ENCODE measurements at places on chromosomes 7 and 10. TPM values are rescaled to one million over a fixed set of nuclear protein-coding genes. Genes with fewer than 3 reads are reported as not detected.

The CTNNA3 gene
- total RNA-seq, result under 0.01 TPM

The C10orf62 gene
- total RNA-seq, result not detected

DNA sequence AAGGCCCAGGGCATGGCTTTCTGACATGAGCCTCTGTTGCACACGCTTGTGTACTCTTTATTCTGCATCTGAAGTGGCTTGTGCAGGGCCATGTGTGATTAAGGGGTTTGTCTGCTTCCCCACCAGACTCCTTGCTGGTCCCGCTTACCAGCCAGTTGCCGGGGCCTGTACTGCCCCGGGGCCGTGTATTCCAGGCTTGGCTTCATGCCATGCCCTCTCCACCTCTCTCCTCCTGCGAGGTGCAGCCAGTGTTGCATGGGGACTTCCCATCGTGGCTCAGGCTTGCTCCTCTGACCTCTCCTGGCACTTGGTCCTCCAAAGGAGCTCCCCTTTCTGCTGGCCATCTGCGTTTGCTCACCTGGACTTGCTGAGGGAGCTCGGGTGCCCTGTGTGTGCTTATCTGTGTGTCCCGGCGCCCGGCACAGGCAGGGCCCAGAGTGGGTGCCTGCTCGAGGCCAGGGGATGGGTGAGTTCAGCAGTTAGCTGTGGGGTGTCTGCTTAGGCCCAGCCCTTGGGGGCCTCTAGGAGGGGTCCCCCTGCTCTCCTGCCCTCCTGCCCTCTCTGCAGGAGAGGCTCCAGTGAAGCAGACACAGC lies 11.0 kb upstream of the C10orf143 start:
- DNase-seq, result no peak

DNA sequence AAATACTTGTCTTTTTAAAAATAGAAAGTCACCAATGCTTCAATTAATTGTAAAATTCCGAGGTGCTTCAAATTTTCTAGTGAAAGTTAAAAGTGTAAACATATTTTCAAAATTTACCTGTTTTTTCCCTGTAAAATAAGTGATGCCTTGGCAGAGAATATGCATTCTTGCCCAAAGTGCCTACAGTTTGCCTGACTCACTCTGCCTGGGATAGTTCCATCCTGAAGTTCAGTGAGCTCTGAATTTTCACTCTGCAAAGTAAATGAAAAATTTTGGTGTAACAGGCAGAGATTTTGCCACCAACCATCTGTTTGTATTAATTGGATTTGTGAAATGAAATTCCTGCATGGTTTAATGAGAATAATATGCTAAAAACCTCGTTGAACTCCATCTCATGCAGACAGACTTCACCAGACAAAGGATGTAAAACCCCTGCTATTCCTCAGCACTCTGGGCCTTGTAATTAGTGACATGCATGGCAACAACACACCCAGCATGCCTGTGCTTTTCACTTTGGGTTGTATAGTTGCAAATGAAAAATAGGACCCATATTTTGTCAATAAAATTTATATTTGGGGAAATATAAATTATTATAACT lies 117.4 kb upstream of the GNAI1 start:
- DNase-seq, result no peak

GRCh38 chr10:58291538-58292174 lies 22.7 kb downstream of the CISD1 start:
- DNase-seq, result no peak

DNA sequence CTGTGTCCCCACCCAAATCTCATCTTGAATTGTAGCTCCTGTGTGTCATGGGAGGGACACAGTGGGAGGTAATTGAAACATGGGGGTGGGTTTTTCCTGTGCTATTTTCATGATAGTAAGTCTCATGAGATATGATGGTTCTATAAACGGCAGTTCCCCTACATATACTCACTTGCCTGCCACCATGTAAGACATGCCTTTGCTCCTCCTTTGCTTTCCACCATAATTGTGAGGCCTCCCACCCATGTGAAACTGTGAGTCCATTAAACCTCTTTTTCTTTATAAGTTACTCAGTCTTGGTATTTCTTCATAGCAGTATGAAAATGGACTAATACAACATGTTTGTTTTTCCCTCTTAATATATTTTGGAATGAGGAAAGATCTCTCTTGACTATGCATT lies 24.5 kb upstream of the TBXAS1 start:
- DNase-seq, result no peak

GRCh38 chr10:96614515-96614914 lies 27.7 kb upstream of the TM9SF3 start:
- DNase-seq, result no peak

DNA sequence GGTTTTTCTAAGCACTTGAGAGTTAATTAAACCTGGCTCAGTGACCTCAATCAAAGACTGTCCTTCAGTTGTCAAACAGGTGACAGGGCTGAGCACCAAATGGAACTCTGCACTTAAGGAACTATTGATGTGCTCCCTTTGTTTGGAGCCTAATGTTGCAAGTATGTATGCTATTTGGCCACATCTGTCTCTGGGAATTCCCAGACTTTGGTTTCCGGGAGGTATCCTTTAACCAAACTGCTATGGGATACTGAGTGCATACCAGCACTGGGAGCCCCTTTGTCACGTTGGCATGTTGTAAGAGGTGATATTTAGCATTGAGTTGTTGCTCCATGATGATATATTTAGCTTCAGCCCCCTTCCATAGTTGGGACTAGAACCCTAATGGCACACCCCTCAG lies 25.2 kb downstream of the ASZ1 start:
- DNase-seq, result no peak

DNA sequence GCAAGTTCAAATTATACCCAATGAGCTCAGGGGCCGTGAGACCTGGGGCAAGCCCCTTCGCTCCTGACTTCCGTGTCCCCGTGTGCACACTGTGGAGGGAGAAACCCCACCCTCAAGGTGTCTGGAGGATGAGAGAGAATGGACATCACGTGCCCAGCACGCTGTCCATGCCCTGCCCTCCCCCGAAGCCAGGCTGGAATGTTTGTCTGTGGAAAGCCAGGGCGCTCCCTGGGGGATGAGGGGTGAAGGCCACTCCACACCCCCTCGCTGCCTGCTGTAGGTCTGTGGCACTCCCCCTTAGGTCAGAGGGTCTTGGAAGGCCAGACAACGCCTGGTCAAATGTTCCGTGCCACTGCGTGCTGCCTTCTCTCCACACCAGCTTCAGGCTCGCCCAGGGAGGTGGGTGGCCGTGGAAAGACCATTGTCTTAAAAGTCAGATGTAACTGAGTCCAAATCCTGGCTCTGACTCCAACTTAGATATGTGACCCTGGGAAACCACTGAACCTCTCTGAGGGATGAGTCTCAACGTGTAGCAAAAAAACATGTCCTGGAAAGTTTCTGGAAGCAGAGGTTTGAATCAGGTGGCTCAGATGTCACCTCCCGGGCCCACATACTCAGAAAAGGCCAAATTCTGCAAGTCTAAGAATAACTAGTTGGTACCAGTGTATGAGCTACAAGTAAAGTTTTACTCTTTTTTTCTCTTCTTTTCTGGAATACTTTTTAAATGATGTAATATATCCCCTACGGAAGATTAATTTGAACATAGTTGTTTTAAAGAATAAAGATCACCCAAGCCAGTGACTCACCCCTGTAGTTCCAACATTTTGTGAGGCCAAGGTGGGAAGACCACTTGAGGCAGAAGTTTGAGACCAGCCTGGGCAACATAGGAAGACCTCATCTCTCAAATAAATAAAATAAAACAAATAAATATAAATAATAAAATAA lies 24.9 kb downstream of the RCC1L start:
- no peak for DNase-seq

GRCh38 chr10:110352930-110353243 lies 48.2 kb upstream of the SMNDC1 start:
- no peak for DNase-seq

DNA sequence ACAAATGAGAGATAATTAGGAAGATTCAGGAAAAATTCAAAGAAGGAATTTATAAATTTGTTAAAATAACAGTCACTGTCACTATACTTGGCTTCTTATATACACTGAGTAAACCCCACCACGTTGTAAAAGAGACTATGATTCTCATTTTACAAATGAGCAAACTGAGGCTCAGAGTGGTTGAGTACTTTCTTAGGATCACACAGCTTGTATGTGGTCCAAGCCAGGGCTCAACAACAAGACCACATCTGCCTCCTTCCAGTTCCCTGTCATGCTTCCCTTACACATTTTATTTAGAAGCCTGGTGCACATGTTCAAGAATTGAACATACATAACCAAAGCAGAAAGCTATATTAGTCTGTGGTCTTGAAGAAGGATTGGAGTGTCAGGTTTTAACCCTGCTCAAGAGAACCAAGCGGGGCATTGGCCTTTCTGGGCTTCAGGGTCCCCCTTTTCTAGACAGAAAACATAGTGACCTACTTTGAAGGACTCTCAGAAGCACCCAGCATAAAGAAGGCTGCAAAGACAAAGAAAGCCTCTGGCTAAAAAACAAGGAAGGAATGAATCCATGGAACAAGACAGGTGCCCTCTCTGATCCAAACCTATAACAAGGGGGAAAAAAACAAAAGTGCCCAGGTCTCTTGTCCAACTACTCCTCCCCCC lies 846 bp downstream of the MRLN start:
- DNase-seq, result no peak

DNA sequence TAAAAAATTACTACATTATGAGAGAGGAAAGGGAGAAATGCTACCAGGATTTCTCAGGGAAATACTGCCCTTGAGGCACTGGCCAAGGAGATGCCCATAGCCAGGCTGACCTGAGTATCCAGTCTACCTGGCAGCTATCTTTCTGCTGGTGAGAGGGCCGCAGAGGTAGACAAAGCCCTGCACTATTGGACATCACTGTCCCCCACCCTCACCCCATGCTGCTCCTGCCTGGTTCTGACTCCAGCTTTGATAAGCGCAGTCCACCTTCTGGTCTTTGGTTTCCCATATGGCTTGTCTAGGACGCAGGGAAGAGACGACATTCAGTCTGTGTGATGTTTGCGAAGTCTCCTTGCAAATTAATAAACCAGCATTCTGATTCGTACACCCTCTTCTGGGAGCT lies 3.7 kb downstream of the ITPRIP start:
- DNase-seq, result no peak

- DNase-seq, result no peak
Measured at GRCh38 chr10:62652114-62652513, 152.4 kb upstream of the ADO start.
